NCI-H1436 treated with DMSO at 0.1 percent for 48 hours (cell line): ENCODE measurements at places on chromosomes 11 and 22.

DNA sequence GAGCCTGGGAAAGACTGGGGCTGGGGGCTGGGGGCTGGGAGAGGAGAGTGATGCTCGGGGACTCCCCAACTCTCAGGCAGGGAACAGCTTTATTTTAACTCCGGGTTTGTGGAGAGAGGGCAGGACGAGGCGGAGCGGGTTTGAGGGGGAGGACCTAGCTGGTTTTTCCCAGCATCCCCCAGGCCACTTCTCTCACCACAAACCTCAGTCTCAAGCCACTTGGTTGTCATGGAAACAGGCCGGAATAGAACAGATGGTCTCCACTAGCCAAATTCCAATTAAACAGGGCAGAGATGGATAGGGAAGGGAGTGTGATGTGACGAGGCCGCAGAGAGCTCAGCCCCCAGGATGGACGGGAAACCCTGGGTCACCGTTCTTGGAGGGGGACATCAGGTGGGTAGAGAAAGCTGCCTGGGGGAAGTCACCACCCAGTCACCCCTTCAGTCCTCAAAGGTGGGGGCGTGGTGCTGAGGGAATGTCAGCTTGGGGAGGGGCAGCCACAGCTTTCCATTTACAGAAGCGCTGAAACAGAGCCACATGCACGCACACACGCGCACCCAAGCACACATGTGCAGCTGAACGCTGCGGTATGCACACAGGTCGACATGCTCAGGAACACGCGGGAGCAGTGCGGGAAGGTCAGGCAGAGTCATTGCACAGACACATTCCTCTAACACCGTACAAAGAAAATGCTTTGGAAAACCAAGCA, 19.2 kb downstream of the NECTIN1 start:
- no peak for DNase-seq

DNA sequence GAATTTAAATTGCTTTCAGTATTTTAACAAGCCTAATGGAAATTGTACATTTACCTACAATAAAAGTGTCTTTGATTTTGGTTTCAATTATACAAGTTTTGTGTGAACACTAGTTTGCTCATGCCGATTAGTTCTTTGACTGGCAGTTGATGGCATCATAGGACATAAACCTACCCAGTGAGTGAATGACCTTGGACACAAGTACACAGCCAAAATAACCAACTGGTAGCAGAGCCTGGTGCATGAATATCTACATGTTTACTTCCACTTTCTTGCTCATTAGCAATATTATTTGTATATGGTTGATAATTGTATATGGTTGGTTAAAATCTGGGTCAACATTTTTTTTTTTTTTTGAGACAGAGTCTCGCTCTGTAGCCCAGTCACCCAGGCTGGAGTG, 37.8 kb downstream of the STIM1 start:
- DNase-seq, result no peak

GRCh38 chr11:17129003-17129402, 51.5 kb upstream of the RPS13 start:
- no peak for DNase-seq

DNA sequence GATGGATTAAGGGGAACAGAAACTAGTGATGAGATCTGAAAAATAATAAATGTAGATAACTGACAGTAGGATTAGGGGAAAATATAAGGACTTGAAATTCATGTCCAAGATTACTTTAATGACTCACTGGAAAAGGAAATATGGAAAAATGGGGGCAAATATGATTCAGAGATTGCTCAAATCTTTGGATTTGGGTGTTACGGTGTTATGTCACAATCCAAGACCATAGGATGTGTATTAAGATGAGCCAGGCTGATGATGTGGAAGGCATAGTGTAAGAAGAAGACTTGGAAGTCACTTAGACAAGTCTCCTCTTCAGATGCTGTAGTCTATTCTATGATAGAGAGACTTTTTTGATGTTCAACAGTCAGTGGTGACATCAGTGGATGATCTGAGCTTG, 323.7 kb downstream of the LUZP2 start:
- no peak for DNase-seq

GRCh38 chr11:75481922-75482606, 43.7 kb downstream of the GDPD5 start:
- no peak for DNase-seq

DNA sequence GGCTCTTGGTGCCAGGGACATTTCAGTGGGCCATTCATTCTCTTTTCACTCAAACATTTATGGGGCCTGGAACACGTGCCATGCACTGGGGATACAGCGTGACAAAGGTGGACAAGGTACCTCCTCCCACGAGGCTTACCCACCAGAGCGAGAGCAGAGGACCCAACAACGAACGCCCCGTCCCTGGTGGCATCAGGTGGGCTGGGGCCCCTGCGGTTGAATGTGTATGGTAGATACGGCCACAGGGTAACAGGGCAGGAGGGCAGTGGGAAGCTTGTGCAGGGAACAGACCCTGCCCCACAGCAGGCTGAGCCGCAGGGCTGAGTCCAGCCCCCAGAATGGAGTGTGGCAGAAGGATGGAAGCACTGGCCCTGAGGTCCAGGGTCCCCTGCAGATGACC, 81.1 kb downstream of the LRRC32 start:
- DNase-seq, result no peak

- DNase-seq, result no peak
Observed at GRCh38 chr11:59028105-59028504, 58.0 kb upstream of the GLYATL1B start.

GRCh38 chr11:93541884-93542810, 1.0 kb downstream of the SMCO4 start:
- no peak for DNase-seq

DNA sequence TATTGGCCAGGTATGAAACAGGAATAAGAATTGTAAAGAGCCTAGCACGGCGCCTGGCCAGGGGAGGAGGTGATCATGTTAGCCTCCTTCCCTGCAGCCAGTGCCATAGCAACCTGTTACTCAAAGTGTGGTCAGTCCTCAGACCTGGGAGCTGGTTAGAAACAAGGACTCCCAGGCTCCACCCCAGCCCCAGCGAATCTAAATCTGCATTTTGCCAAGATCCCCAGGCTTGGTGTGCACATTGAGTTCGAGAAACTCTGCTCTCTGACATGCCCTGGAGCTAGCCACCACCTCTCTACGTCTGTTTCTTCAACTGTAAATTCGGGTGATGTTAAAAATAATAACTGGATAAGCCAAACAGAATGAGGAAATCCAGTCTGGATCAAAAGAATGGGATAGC, 56.1 kb upstream of the ALX4 start:
- DNase-seq, result no peak

DNA sequence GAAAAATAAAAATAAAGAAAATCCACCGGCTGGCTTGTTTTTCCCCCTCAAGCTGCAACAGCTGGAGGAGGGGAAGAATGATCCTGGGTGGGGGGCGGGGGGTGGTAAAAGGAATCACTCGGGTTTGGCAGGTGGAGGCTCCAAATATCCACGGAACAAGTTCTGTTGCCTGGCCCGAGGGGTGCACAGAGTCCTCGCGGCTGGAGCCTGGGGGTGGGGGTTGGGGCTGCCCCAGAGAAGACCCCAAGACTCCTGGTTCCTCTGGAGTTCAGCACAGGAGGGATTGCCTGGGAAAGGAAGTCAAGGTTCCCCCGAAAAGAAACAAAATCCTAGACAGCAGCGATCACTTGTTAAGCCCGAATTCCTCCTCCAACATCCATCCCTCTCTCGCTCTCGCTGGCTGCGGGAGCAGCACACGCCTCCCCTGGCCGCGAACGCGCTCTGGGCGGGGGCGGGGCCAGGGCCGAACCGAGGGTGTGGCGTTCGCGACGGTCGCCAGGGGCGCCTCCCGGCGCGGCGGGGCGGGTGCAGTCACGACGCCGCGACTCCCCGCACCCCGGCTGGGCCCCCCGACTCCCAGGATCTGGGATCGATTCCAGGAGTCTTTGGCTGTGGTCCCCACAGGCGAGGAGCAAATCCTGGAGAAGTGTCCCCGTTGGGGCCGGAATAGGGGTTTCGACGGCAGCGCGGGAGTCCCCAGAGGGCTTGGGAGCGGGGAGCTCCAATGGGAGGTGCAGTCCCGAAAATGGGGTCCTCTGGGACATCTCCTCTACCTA, at the start of gene KCNA4:
Gene KCNA4 (minus strand): TSS at position 443 of the 776 bp plus-strand sequence. CDS start 4,352 bp downstream, outside the sequence.
- DNase-seq, result no peak

DNA sequence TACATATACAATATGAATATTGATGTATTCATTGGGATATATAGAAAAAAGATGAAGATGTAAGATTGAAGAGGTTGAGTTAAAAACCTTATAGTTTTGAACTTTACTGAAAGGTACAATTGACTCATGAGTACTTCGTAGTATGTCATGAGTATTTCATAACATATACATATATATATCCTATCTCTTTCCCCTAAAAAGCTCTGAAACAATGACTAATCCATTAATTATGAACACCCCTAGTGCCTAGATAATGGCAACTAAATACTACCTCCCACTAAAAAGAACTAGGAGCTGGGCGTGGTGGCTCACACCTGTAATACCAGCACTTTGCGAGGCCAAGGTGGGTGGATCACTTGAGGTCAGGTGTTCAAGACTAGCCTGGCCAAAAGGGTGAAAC, 31.5 kb downstream of the SLC35F2 start:
- DNase-seq, result no peak

- no peak for DNase-seq
Observed at GRCh38 chr11:62752994-62753735, 795 bp downstream of the ZBTB3 start.

DNA sequence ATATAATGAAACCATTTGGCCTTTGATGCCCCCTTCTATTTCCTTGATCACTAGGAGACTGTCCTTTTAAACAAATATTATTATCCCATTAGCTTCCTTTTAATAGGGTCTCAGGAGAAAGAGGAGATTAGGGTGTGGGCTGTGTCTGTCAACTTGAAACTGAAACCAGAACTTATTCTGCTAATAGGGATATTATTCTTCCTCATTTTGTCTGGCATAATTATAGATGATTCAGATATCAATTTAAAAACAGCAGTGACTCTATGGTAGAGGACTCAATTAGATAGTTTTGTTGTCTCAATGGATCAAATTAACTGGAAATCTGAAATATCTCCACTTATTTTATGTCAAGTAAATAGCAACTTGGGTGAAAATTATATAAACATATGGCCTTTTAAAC, 584.9 kb upstream of the CCDC90B start:
- no peak for DNase-seq

DNA sequence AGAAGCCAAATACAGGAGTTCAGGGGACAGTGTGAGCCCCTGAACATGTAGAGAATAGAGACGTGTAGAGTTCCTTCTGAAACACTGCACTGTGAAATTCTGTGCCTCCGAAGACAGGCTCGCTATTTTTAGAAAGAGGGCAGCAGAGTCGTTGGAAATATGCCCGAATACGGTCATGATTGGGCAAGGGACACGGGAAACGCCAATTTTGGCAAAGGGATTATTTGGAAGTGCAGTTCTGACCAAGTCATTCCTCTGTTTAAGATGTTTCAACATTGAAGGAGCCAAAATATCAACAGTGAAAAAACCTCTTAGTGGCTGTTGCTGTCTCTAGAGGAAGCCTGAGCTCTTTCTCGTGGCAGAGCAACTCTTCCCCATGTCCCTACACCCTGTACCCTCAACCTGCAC, 9.5 kb upstream of the CBX6 start:
- DNase-seq, result no peak

- no peak for DNase-seq
Observed at GRCh38 chr11:111229604-111230003, 15.9 kb upstream of the POU2AF2 start.

DNA sequence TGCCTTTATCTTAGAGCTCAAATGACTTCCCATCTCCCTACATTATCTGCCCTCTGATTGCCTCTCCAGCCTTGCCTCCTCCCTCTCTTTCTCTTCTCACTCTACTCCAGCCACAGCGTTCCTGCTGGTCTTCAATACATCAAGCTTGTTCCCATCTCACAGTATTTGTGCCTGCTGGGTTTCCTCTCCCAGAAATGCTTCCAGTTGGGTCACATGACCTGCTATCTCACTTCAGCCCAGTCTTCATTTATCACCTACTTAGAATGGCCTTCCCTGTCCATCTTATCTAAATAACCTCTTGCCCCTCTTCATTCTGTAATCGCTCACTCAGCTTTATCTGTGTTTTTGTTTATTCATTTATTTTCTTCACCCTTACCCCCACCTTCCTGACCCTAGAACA, 61.8 kb upstream of the FAR1 start:
- no peak for DNase-seq

DNA sequence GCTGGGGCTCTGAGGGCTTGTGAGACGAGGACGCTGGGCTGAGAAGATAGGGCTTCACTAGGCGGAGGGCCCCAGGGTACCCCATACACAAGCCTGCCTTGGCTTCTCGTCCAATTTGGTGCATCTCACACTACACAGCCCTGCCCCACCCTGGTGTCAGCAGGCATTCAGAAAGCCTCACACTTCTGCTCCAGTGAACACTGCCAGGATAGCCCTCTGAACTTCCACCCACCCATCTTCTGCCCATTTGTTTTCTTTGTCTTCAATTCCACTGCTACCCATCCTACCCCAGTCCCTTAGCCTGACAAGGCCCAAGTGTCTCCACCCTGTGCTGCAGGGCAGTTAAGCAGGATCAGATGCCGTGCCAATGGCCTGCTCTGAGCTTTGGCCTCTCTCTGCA, 1.9 kb upstream of the BUD13 start:
- DNase-seq, result no peak

DNA sequence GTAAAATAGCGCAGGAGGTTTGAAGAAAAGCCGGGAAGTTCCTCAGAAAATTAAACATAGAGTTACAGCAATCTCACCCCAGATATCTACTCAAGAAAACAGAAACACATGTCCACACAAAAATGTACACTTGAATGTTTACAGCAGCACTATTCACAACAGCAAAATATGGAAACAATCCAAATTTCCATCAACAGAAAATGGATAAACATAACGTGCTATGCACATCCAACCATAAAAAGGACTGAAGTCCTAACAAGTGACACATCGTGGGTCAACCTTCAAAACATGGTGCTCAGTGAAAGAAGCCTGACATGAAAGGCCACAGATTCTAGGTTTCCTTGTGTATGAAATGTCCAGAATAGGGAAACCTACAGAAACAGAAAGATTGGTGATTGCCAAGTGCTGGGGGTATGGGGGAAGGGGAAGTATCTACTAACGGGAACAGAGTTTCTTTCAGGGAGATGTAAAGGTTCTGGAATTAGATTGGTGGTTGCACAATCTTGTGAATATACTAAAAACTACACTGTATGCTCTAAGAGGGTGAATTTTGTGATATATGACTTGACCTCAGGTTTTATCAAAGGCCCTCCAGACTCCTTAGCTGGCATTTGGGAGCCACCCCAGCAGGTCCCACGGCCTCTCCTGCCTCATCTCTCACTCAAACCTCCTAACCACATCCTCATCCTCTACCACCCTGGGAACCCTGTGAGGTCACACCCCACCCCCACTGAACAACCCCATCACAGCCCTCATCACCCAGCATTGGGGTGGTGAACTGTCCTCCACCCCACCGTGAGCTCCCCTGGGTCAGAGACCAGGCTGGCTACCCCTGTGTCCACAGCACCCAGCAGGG, 69.2 kb upstream of the PRR5 start:
- no peak for DNase-seq

GRCh38 chr11:121406291-121406690, 45.8 kb upstream of the SORL1 start:
- no peak for DNase-seq

- no peak for DNase-seq
Observed at GRCh38 chr11:57336111-57336666, 497 bp upstream of the SSRP1 start.
